T-helper 9 cell (primary cell): ENCODE measurements at places on chromosomes 12 and 14.
A peak's percentile ranks its signal among the peaks of the same experiment; 100 is the strongest.

- no peak for DNase-seq
Measured at GRCh38 chr14:67900231-67900630, 80.7 kb downstream of the RAD51B start.

DNA sequence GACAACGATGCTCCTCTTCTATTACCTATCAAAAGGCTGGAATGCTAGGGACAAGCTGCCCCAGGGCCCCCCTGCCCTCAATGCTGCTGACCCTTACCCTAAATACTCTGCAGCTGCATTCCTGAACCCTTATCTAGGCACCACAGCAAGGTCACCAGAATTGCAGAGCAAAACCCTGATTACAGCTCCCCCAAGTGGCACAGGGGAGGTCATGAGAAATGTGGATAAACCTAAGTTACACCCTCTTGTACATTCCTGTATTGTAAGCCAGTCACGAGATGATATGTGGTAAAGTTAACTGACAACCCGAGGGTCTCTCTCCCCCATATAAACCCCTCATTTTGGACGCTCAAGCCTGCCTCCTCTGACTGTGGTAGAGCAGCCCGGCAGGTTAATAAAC is 411.8 kb upstream of the STXBP6 start:
- no peak for DNase-seq

GRCh38 chr12:127223731-127224130 is 1043.2 kb upstream of the TMEM132C start:
- DNase-seq: no peak

DNA sequence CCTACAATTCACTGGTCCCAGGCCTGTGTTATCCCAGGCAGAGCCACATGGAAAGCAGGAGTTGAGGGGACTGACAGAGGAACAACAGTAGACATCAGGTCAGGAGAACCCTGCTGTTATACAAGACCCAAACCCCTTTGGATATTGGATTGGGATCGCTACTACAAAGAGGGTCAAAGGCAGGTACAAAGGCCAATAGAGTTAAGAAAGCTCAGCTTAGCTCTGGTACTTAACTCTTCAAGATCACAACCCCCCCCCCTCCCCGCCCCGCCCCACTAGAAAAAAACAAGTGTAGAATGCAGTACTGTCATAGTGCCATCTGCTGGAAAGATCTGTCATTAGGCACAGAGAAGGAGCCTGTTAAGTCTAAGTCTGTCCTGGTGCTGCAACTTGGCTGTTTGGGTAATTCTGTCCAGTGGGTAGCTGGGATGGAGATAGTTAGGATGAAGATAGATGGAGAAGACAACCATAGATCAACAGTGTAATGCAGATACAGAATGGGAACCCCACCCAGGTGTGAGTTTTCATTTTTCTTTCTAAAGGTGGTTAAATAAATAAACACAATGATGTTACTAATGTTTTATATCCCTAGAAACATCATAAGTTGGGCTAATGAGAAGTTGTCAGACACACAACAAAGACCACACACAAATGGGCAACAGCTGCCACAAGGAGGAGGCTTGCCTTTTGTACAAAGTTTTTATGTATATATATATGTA is 17.2 kb downstream of the REM2 start:
- DNase-seq: peak; percentile 22

GRCh38 chr14:93799989-93800921 is 12.0 kb upstream of the PRIMA1 start:
- DNase-seq: no peak

DNA sequence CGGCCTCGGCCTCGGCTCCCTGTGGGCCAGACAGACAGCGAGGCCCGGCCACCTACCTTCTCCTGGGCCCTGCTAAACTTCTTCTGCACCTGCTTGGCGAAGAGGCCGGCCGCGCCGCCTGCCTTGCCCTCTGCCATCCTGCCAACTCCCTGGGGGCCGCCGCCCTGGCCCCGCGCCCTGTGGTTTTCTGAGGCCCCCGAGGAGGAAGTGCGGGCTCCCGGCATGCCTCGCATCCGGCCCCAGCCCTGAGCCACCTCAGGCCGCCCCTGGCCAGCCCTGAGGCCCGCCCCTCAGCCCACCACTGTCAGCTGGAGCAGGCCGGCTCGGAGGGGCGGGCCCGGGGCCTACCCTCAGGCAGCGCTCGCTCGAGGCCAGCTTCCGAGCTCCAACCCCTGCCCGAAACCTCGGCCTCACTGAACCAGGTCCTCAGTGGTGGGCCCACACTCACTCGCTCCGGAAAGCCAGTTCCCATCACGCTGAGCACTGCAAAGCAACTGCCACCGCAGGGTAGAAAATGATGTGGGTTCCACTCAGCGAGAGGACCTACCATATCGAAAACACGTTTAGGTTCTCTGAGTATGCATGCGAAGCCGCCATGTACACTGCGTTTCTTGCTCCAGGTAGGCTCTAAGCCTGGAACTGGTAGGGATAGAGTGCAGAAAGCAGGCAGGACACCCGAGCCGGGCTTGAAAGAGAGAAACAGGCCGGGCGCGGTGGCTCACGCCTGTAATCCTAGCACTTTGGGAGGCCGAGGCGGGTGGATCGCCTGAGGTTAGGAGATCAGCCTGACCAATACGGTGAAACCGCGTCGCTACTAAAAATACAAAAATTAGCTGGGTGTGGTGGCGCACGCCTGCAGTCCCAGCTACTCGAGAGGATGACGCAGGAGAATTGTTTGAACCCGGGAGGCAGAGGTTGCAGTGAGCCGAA is at the start of gene BIN2:
BIN2 (minus strand) TSS at position 209 of the 930 bp plus-strand sequence; CDS start at position 137, 72 bp downstream.
- DNase-seq: peak; percentile 60

- no peak for DNase-seq
Measured at GRCh38 chr14:70265422-70265821, 76.7 kb upstream of the SLC8A3 start.

DNA sequence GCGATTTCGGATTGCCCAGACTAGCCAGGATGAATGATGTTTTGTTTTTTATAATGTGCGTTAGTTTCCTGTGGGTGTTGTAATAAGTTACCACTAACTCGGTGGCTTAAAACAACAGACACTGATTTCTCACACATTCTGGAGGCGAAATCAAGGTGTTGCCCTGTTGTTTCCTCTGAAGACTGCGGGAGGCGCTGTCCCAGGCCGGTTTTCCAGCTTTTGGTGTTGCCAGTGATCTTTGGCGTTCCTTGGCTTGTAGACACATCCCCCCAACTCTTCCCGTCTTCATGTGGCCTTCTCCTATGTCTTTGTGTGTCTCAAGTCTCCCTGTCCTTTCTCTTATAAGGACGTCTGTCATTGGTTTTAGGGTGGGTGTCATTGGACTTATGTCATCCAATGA is 267.7 kb downstream of the AACS start:
- DNase-seq: no peak

DNA sequence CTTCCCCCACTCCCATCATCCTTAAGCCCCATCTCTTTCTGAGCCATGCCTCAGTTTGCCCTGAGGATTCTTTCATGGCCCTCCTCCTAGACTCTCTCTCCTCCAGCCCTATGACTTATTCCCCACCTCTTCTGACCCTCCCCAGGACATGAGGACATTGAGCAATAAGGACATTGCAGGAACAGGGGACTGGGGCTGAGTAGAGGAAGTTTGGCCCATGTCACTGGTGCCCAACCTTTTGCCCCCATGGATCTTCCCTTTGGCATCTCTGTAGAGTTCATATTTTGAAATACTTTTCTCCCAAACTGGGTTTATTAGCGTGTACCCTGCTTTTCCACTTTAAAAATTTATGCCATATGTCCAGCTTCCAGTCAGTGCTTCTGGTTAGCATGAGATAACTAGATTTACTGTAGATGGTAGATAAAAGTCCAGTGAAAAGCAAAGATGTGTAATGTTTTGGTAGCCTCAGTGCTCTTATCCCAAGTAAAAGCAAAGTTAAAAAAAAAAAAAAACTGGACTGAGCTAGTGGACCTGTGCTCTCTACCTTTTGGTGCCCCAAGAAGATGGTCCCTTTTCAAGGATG is 6.1 kb upstream of the LRP1-AS start:
- DNase-seq: no peak

DNA sequence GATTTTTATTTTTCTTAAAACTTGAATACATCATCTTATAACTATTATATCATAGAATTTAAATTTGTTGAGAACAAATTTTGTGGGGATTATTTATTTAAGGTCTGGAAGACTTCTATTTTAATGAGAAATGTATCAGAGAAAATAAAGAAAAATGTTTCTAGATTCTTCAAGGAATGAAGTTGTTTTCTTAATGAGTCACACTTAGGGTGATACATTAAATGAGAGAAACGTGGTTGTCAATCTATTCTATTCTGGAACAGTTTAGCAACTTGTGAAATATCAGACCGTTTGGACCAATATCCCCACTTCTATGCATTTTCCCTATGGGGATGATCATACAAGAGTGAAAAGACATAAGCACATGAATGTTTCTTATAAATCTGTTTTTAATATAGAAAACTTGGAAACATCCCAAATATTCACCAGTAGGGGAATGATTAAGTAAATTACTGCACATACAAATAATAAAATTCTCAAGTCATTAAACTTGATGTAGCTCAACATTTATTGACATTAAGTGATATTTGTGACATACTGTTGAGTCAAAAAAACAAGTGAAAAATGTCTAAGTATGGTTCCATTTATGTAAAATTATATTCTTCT is 88.5 kb downstream of the E2F7 start:
- no peak for DNase-seq

DNA sequence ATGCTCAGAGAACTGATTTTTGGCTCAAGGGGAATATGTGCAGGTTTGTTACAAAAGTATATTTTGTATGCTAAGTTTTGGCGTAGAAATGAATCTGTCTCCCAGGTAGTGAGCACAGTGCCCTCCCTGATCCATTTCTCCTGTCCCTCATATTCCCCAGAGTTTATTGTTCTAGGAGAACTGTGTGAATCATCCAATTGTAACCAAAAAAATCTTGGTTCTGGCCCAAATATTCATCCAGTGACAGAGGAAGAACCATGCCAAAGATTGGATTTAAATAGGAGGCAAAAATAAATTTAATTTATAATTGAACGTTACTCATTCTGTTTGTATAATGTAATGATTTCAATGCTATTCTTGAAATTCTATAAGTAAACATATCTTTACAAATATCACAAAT is 4.8 kb downstream of the CATSPERB start:
- DNase-seq: no peak

DNA sequence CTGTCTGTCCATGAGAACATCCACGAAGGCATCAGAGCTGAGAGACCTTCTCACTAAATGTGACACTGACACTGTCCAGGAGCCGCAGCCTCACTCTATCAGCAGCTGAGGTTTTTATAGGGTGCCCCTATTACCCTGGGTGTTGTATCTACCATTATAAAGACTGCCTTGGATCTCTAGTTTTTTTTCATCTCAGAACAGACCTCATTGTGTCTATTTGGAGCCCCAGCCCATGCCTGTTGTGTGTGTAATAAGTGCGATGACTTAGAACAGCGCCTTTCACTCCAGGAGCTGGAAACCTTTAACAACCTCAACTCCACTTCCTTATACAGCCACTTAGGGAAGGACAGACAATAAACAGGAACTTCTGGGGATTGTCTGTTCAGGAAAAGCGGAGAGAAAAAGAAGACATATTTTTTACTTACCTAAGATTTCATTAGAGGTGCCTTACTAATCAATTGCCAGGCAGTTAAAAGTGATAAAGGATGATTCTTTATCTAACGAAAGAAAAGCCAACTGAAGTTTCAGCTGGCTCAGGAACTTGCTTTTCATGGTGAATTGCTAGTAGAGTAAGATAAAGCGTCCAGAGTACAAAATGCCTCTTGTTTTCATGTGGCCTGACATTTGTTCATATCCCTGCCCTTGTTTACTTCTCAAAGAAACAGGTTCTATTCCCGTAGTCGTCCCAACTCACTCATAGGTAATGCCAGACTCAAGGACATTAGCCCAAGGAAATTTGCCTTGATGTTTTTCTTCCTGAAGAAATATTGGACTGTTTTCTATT is 420.6 kb downstream of the RAD51B start:
- no peak for DNase-seq

DNA sequence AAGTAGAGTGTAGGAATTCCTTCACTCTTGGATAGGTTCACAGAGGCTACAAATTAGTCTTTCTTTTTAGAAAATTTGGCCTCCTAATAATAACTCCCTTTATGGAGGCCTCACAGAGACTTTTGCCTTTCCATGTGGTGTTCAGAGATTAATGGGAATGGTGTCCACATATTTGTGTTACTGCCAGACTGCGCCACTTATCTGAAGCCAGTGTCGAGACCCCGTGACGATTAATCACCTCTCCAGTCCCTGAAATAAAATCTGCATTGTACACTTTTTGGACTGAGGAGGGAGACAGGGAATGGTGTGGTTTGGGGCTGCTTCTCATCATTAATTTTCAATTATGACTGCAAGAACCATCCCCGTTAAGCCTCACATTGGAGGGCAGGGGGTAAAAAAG is 980.5 kb downstream of the FLRT2 start:
- no peak for DNase-seq

DNA sequence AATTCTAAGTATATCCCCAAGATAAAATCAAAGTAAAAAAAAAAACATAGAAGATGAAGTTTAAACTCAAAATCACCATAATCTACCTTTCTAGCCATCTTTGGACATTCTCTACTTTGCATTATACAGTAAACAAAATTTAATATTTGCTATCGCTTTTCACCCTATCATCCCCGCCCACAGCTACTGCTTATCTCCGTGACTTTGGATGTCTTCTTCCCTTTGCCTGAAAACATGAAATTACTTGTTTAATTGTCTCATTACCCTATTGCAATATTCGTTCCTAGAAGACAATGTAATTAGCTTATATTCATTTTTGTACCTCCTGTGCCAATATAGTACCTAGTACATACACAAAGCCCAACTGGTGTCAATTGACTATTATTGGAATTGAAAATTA is 9.3 kb downstream of the SYNJ2BP start:
- no peak for DNase-seq

DNA sequence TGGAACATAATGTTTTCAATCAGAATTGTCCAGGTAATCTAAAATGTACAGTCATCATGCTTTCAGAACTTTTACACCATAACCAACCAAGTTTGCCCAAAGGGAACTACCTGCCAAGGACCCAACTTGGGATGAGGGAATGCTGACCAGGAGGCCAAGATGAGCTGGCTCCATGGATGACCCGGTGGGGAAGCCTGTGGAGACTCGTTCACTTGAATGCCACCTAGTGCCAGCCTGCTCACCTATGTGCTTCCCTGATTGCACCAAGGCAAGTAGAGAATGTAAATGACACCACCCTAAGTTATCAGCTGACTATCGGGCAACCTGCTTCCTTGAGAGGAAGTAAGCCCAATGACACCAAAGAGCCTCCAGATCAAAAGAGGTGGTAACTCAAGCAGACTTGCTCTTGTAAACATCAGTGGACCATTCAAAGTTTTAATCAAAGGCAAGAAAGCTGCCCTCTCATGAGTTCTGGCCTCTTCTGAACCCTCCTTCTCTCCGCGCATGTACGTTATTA is 137.3 kb downstream of the TTC7B start:
- no peak for DNase-seq

DNA sequence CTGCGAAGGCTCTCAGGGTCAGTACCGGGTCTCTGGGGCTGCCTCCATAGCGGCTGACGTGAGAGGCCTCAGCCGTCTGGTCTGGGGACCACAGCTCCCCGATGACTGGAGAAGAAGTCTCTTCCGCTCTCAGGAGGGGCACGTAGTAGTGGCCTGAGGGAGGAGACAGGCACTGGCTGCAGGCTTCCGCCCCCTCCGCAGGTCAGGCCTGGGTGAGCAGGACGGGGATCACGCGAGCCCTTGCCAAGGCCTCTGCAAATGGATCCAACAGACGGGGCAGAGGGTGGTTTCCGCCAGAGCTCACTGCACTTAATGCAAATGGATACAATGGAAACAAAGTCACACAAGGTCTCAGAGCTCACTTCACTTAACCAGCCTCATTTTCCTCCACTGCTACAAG is 24.7 kb downstream of the ANKLE2 start:
- no peak for DNase-seq

- no peak for DNase-seq
Measured at GRCh38 chr12:45168976-45169375, 46.9 kb upstream of the ANO6 start.
